Activated CD4-positive, alpha-beta T cell treated with anti-CD3 and anti-CD28 coated beads for 24 hours (primary cell): ENCODE measurements at places on chromosomes 3 and 15.

DNA sequence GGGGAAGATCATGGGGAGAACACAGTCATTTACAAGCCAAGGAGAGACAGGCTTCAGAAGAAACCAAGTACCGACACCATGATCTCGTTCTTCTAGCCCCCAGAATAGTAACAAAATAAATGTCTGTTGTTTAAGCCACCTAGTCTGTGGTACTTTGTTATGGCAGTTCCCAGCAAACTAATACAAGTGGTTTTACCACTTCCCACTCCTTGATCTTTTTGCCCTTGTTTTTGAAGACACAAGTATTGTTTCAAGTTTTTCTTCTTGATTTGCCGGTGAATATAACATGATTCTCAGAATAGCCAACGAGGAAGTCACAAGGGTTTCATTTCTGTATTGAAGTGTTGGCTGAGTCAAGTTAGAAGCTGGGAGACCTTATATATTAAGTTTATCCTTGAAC lies 220.3 kb downstream of the SOX2 start:
- no peak for DNase-seq

DNA sequence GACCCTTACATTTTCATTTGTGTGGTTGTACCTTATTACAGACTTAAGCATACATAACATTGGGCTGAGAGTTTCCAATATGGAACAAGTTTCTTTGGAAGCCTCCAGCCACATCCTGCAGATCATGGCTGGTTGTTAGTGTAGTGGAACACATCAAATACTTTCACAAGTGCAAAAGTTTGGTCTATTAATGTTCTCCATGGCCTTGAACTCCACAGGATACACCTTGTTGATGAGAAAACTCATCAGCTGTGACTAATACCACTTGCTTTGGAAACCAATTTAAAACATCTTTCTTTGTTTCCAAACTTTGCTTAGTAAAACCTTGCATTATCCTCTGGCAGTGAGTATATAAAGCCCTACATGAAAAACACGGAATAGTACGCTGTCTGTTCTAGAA lies 46.1 kb downstream of the MYZAP start:
- no peak for DNase-seq

- no peak for DNase-seq
These were observed 231.2 kb downstream of the MBNL1 start for GRCh38 chr3:152499791-152500385.

DNA sequence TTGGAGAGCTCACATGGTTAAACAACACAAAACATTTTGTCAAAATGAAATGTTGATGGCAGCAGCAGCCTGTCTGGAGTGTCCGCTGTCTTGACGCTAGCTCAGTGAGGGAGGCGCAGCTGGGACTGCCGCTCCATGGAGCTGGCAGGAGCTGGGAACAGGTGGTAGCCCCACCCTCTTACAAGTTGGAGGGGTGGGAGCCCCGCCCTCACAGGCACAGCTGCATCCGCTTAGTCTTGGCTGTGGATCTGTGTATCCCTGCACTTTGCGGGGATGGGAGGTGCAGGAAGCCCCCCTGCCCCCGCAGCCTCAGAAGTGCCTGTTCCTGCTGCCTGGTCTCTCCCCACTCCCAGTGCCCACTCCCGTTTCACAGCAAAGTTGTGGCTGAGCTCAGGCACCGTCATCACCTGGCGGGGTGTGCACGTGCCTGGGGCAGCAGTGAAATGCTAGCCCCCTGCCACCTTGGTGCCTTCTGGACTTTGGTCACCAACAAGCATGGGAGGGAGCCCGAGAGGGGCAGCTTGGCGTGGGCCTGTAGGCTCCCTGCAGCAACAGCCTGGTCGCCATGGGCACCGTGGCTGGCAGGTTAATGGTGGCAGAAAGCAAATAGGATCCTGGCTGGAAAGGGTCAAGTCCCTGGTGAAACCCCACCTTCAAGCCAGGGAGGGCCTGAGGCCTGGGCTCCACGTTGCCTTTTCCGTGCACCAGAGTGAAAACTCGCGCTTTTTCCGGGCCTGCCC lies 53.8 kb upstream of the CADM2 start:
- DNase-seq, result no peak

- DNase-seq, result no peak
These were observed 52.7 kb downstream of the MYLK start for GRCh38 chr3:123831420-123831819.

DNA sequence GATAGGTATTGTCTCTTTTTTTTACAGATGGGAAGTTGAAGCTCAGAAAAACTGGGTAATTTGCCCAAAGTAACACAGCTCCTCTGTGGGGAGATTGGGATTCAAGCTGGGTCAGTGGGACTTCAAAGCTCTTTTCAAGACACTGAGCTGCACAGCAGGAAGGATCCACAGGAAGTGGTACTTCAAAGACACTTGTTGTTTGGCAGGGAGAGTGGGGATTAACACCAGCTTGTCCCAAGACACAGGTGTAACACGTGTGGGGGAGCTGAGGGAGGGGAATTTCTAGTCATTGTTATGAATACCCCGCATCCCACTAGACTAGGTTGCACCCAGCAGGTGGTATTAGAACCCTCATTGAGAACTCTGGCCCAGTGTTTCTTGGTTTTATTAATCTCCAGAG lies 116.0 kb downstream of the FOXB1 start:
- DNase-seq, result no peak
